ENCODE measurements at places on chromosomes 2 and 18. TPM values are rescaled to one million over a fixed set of nuclear protein-coding genes. Genes with fewer than 3 reads are reported as not detected.

- no peak for DNase-seq
Observed at GRCh38 chr2:188813315-188813714, 160.9 kb upstream of the COL3A1 start.

CCDC68 gene
- polyA plus RNA-seq: not detected

DNA sequence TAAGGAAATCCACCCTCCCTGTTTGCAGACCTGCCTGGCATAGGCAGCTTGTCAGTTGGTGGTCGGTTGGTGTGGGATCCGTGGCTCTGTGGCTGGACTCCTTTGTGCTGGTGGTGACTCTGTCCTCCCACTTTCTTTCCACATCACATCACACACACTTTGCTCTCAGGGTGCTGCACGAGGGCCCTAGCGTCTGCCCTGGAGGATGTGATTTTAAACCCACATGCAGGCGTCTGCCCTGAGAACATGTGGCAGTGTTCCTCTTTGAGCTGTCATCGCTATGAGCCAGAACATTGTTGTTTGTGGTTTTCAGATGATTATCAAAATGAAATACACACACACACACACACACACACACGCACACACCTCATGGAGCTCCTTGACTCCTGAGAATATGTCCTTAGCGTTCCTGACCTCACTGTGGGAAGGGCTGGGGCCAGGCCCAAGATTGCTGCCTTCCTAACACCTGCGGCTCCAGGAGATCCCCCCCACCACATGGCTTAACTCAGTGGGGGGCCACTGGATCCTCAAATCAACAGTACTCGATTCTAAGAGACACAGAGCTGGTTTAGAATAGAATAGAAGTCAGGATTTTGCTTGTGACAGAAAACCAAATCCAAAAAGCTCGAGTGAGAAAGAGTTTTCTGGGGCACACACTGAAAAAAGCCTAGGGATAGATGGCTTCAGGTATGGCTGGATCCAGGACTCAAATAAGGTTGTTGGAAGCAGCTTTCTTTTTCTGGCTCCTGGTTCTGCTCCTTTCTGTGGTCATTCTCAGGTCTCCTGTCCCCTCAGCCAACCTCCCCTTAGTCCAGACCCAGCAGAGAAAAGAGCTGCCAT lies 54.8 kb downstream of the RTP5 start:
- peak; percentile 47 for DNase-seq

SLC4A5 gene
- polyA plus RNA-seq: not detected

DNA sequence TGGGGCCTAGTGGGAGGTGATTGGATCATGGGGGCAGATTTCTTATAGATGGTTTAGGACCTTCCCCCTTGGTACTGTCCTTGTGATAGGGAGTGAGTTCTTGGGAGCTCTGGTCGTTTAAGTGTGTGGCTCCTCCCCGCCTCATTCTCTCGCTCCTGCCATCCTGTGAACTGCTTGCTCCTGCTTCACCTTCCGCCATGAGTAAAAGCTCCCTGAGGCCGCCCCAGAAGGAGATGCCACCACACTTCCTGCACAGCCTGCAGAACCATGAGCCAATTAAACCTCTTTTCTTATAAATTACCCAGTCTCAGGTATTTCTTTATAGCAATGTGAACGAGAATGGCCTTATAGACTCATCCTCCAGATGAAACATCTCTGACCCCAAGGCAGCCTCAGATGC lies 101.5 kb downstream of the KCNF1 start:
- no peak for DNase-seq

GRCh38 chr2:30601375-30601774 lies 154.3 kb downstream of the LCLAT1 start:
- DNase-seq: no peak

GRCh38 chr18:9608298-9608697 lies 6.1 kb downstream of the PPP4R1 start:
- no peak for DNase-seq
